ENCODE measurements at places on chromosomes 3 and 15. TPM values are rescaled to one million over a fixed set of nuclear protein-coding genes. Genes with fewer than 3 reads are reported as not detected.

DNA sequence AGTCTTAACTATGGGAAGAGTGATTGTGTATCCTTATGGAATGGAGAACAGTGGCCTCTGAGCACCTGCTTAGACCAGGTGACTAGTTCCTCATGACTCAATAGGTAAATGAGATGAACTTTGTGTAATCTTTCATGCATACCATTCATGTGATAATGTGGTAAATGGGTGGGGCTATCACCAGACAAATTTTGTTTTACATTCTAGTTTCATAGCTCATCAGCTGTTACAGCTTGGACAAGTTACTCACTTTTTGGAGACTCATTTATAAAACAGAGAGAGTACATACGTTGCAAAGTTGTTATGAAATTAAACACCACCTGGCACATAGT, 103.7 kb upstream of the TGFBR2 start:
- no peak for DNase-seq

DNA sequence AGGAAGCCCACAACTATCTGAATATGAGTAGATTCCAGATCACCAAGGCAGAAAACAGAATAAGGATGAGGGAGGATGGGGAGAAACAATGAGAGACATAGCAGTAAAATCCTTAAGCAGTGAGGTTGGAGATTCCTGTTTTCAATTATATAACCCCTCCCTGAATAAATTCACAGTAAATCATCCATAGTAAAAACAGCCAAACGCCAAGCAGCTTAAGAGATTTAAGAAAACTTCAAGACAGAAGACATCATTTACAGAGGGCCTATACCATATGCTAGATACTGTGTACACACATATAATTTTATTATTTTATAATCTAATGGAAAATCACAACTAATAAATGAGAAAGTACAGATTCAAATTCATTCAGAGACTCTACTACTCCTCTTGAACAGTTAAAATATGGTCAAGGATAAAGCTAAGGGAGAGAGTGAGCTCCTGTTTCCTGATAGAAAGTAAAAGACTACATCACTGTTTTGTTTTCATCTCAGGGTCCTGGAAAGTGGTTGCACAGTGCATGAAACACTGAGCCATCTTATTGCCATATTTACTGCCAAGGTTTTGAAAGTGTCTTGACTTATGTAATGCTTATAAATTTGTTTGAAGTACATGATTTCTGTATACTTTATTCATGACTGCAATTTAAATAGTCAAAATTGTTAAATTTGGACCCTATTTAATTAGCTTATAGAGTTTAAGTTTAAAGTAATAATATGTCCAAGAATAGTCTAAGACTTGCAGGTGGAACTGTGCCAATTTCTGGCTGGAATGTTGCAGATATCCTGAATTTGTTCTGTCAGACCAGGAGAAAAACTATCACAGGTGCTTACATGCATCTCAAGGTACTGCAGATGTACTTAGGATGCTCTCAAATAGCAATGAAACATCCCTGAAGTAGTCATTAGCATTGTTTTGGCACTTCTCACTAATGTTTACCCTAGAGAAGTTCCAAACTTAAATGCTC, 141.4 kb downstream of the TBL1XR1 start:
- DNase-seq, result no peak

DNA sequence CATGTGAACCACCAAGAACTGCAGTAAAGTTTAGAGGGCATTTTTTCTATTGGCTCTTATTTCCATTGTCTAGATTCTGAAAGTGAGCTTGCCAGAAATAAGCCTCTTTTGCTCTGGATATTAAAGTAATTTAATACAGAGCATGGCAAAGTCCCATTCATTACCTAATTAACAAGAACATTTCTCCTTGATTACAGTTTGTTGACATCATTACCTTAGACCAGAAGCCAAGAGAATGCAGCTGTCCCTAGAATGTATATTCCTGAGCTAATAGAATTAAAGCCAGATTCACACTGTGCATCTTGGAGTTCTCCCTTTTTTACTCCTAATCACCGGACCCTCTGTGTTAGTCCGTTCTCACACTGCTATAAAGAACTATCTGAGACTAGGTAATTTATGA, 46.4 kb upstream of the TM4SF4 start:
- no peak for DNase-seq

DNA sequence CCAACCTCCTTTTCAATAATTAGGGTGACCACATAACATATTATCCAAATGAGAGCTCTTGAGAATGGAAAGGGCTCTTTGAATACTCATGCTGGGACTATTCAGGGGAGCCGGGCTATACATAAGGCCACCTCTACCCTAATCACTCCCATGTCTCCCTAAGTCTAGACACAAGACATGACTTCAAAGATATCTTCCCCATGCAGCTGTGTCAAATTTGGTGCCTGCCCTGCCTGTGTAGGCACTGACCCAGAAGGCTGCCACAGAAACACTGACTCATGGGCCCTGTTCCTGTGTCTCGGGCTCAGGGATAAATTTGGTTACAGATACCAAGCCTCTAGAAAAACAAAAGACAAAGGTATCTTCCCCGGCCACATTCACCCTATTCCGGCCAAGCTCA, 70.3 kb downstream of the MYLK start:
- no peak for DNase-seq

DNA sequence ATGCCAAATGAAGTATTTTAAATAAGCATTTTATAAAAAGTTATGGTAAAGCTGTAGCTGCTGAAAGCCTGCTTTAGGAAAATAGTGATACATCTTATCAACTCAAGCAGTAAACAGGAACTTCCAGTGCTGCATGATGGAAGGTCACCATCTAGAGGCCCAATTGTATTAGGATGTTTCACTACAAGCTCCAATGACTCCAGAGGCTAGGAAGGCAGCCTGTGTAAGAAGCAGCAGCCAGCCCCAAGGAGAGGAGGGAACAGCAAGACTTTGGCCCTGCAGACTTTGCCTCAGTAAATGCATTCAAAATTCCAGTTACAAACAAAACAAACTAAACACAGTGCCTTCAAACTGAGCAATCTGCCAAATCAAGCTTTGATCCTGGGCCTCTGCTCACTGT, 32.1 kb downstream of the ILDR1 start:
- DNase-seq, result no peak

DNA sequence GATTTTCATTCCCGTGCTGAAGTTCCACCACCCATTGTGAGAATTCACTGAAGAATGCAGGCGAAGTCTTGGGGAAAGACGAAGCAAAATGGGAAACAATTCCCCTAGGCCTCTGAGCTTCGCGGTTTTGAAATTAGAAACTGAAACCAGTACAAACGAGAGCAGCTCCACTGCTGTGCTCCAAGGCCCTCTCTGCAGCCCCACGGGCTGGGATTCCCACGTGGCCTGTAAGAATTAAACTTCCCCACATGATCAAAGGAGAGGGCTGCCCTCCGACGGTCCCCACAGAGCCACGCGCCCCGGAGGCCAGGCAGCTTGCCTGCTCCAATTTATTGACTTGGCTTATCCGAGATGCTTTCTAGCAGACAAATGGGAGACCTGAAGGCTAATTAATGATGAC, 144.0 kb downstream of the GREM1 start:
- DNase-seq, result no peak

- no peak for DNase-seq
Observed at GRCh38 chr3:45491344-45491743, 103.0 kb downstream of the LARS2 start.

DNA sequence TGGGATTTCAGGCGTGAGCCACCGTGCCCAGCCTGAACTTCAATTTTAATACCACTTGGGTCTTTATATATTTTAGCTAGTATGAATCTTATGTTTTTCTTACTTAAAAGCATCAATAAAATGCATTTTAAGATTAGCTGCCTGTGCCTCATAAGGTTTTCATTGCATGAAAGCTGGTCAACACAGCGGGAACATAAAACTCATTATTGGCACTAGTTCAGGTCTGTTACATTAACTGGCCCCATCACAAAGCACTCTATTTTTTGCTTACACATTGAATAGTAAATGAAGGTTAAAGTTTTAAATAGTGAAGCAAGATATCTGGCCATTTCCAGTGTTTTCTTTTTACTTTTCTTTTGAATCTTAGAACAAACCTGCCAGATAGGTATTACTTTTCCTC, 145.6 kb upstream of the LYSMD4 start:
- no peak for DNase-seq

DNA sequence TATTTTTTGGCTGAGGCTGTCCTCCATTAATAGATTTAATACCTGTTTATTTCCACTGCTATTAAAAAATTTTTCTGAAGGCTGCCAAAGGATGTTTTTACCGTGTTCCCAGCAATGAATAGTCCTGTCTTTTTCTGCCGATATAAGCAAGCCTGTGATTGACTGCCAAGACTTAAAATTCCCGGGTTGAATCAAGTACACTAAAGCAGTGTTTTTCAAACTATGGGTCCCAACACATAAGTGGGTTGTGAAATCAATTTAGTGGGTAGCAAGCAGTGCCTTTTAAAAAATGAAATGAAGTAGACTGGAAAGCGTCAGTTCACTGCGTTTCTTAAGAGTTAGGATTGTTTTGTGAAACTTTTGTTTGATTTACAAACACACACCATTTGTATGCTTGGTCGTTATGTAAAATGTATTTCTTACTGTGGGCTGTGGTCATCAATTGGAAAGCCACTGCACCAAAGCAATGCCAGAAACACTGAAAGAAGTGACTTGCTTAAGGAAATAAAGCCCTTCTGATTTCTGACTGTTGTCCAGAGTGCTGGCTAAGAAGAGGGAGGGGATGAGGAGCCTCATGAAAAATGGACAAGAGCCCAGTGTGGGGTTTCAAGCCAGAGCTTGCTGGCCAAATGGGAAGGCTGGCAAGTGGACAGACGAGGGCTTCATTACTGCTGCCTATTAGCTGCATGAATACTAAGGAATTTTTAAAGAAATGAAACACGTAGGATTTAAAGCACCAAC, 206.0 kb downstream of the THRB start:
- no peak for DNase-seq

- no peak for DNase-seq
Observed at GRCh38 chr15:35748105-35748504, 202.1 kb upstream of the DPH6 start.

CACNA2D3 gene
- total RNA-seq, result 8.3 TPM

C3orf49 gene
- total RNA-seq, result not detected

OSTN gene
- total RNA-seq, result not detected

GCSAM gene
- total RNA-seq, result 0.49 TPM

MYLK gene
- 942 TPM for total RNA-seq

LINGO1 gene
- 1.7 TPM for total RNA-seq

A4GNT gene
- not detected for total RNA-seq

UCN2 gene
- total RNA-seq, result 1.5 TPM

Measured in ureter (tissue), 1 donor.